ENCODE measurements at places on chromosomes 5 and 9. TPM values are rescaled to one million over a fixed set of nuclear protein-coding genes. Genes with fewer than 3 reads are reported as not detected.

C6 gene
- total RNA-seq: not detected

SPRY4 gene
- total RNA-seq: 113 TPM

ANKRD31 gene
- total RNA-seq: 0.27 TPM

DNA sequence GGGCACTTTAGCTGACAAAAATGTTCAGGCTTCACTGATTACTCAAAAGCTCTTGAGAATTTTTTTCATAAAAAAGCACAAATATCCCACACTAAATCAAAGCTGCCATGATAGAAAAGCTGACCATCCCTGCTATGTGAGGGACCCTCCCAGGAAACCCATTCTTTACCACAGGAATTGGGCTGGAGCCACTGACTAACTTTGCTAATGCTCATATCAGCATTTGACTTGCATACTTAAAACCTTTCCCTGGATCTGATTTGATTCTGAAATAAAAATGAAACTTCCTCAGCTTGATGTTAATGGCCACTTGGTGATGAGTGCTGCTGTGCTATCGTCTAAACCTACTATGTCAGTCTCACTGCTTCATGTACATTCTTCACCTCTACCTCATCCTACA, 243.6 kb downstream of the PRELID2 start:
- no peak for DNase-seq
- H3K36me3 ChIP-seq: no peaks in the 10 kb centered on the region
- no peaks in the 10 kb centered on the region for H3K4me1 ChIP-seq
- no peaks in the 10 kb centered on the region for H3K27me3 ChIP-seq
- H3K27ac ChIP-seq: no peak overlapping the region
- H3K4me3 ChIP-seq: no peak overlapping the region

DNA sequence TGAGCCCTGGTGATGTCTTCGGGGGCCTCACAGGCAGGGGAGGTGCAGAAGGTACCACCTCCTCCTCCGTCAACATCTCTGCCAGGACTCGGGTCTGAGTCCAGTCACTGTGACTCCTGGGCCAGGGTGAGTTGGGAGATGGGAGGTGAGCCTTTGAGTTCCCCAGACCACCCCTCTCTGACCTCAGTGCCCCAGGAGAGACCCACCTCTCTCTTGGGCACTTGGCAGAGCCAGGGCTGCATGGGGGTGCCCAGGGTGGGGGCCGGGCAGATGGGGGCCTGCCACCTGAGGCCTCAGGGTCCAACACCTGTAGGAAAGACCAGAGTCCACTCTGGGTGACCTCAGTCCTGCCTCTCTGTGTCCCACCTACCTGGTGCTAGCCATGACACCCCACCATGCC, 6.8 kb downstream of the KIF12 start:
- no peak overlapping the region for H3K4me3 ChIP-seq
- H3K27ac ChIP-seq: no peak overlapping the region
- no peaks in the 10 kb centered on the region for H3K36me3 ChIP-seq
- no peaks in the 10 kb centered on the region for H3K4me1 ChIP-seq
- DNase-seq: no peak

TAS2R1 gene
- not detected for total RNA-seq

DMGDH gene
- 1.1 TPM for total RNA-seq

SHOC1 gene
- total RNA-seq: not detected

DNA sequence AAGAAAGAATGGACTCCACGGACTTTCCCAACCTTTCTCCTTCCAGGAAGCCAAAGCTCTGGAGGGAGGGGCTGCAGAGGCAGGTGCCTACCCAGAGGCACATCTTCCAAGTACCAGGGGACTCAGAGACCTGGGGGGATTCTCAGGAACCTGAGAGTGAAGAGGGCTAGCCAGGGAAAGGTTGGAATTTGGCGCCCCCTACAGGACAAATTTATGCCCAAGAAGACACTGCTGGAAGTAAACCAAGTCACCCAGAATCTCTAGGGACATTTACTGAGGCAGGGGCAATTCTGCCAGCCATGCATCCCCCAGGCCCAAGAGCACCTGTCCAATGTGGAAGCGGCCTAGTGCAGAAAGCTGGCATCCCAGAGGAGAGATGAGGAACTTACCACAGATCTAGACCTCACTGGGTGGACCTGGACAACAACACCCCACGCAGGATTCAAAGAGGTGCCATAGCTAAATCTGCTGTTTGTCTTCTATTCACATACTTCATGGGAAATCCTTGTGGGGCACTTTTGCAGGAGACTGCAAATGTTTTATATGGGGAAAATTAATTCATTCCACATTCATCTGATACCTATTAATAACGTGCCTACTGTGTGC, 25.9 kb upstream of the IDNK start:
- no peaks in the 10 kb centered on the region for H3K36me3 ChIP-seq
- no peaks in the 10 kb centered on the region for H3K4me1 ChIP-seq
- H3K4me3 ChIP-seq: no peak overlapping the region

RALGPS1 gene
- 22.9 TPM for total RNA-seq

SREK1 gene
- total RNA-seq: 37.0 TPM

GRCh38 chr9:136494012-136494411, 11.2 kb upstream of the SEC16A start:
- no peak overlapping the region for H3K27ac ChIP-seq
- peaks cover 3% of the 10 kb centered on the region for H3K36me3 ChIP-seq
- H3K4me3 ChIP-seq: no peak overlapping the region

DNA sequence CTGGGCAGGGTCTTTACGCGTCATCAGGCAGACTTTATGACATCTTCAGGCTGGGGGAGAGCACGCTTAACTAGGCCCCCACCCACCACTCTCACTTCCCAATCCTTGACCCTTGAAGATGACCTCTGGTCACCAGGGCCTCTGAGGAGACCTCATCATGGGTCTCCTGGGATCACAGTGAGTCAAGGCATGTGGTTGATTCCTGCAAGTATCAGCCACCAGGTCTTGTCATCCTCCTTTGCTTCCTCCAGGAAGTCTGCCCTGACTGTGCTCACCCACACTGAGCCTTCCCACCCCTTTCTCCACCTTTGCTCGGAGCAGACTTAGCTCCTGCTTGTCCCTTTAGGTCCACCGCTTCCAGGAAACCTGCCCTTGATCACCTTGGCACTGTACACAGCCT, 17.3 kb downstream of the ODF2 start:
- H3K27ac ChIP-seq: no peak overlapping the region
- H3K4me1 ChIP-seq: no peaks in the 10 kb centered on the region
- no peaks in the 10 kb centered on the region for H3K36me3 ChIP-seq

All from H1 (cell line).